ENCODE measurements at places on chromosomes 7 and 10. TPM values are rescaled to one million over a fixed set of nuclear protein-coding genes. Genes with fewer than 3 reads are reported as not detected.

GRCh38 chr7:50610521-50611277 is 45.5 kb upstream of the DDC start:
- DNase-seq = peak; percentile 87

GRCh38 chr7:129126314-129126713 is 18.2 kb upstream of the TSPAN33 start:
- DNase-seq = no peak

- no peak for DNase-seq
These were observed 39.3 kb downstream of the TMEM270 start for GRCh38 chr7:73900286-73900685.

DNA sequence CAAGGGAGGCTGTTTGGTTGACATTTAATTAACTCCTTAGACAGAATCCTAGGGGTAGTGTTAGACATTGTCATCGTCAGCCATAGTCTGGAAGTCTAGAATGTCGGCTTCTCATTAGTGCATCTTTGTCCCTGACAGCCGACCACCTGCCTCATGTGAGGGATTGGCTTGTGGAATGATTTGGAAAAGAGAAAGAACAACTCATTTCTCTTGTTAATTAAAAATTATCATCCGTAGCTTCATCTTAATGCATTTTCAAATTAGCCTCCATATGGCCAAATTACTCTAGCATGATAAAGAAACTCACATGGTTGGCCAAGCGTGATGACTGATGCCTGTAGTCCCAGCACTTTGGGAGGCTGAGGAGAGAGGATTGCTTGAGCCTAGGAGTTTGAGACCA is 97.7 kb upstream of the PARD3 start:
- no peak for DNase-seq

DNA sequence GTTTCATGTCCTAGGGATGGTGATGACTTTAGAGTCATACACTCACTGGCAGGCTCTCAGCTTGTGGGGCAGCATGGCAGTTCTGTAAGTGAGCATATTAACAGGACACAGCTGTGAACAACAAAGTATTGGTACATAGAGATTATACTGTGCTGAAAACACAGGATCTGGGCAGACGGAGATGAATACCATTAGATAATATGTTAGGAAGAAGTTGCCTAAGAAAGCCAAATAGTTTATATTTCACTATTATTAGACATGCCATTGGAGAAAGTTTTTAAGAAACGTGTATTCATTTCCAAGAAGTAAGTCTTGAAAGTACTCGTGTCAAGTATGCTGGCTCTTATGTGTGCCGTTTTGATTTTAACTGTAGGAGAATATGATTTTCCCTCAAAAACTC is 274.5 kb downstream of the INHBA start:
- no peak for DNase-seq

DNA sequence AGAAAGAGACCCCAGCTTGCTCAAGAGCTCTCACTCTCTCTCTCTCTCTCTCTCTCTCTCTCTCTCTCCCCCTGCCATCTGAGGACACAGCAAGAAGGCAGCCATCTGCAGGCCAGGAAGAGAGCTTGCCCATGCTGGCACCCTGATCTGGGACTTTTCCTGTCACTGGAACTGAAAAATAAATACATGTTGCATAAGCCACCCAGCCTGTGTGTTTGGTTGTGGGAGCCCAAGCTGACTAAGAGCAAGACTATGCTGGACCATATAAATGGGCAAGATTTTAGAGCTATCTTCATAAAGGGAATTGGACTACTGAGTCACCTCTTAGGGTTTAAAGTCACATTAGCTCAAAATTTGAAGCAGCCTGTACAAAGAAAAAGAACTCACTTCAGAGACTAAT is 98.6 kb downstream of the SLC16A9 start:
- no peak for DNase-seq

GRCh38 chr7:34772296-34772938 is 114.4 kb downstream of the NPSR1 start:
- DNase-seq = no peak

GRCh38 chr7:108010377-108010776 is 7.4 kb upstream of the LAMB1 start:
- DNase-seq = no peak

GRCh38 chr10:1552881-1553670 is 184.2 kb downstream of the ADARB2 start:
- DNase-seq = no peak

GRCh38 chr10:6269953-6270867 is 67.5 kb downstream of the PFKFB3 start:
- DNase-seq = peak; percentile 84

DNA sequence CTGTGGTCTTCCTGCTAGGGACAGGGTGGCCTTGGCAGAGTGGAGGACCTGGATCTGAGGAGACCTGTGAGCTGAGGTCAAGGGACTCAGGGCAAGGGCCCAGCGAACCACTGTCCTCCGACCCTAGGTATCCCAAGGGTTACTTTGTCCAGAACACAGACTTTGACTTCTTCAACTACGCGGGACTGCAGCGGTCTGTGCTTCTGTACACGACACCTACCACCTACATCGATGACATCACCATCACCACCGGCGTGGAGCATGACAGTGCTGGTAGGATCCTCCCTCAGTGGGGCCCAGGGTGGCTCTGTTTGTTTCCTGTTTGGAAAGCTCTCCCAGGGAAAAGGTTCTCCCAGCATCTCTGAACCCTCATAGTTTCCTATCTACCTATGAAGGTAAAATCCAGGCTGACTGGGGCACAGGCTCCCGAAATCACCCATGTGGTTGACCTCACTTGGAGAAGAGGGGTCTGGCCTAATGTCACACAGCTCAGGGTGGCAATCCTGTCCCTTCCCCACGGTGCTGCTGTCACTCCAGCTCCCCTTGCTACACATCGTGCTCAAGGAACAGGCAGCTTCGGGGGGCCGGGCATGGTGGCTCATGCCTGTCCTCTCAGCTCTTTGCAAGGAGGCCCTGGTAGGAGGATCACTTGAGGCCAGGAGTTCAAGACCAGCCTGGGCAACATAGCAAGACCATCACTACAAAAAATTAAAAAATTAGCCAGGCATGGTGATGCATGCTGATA is 57.6 kb downstream of the ZNF727 start:
- DNase-seq = no peak

DNA sequence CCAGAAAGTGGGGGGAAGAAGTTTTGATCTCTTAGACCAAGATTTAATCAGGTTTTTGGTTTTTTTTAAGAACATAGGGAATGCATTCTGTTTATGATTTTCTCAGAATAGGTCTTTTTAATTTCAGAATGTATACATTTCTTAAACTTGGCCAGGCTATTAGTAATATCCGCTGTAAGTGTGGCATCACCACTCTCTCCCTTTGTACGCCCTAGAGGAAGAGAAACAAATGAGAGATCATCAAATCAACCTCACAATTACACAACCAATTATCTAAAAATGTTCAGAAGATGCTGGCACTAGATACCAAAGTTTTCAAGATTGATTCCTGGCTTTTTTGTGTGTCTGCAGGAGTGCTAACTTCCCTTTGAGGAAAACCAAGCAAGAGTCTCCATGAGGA is 70.0 kb downstream of the KLF6 start:
- DNase-seq = no peak

RNLS gene
- not detected for total RNA-seq

PKD1L1 gene
- total RNA-seq = 0.55 TPM

SPDYE16 gene
- not detected for total RNA-seq

ADAMTS14 gene
- total RNA-seq = not detected

ANXA8L1 gene
- total RNA-seq = 0.47 TPM

EGR2 gene
- not detected for total RNA-seq

ITPRID1 gene
- not detected for total RNA-seq

Data from HT1080 (cell line).